GM23248 (cell line): ENCODE measurements at places on chromosomes 12 and 14.

DNA sequence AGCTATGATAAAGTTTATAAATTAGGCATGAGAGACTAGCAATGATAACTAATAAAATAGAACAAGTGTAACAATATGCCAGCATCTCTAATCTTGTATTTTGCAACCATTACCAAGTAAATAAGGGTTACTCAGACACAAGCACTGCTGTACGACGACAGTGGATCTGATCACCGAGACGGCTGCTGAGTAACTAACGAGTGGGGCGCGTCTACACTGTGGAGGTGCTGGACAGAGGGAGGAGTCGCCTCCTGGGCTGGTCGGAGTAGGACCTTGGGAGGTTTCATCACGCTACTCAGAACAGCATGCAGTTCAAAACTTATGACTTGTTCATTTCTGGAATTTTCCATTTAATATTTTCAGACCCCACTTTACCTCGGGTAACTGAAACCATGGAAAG lies 18.4 kb downstream of the COA8 start:
- DNase-seq: no peak

- DNase-seq: no peak
These were observed 364.1 kb downstream of the PAWR start for GRCh38 chr12:79326663-79327062.

DNA sequence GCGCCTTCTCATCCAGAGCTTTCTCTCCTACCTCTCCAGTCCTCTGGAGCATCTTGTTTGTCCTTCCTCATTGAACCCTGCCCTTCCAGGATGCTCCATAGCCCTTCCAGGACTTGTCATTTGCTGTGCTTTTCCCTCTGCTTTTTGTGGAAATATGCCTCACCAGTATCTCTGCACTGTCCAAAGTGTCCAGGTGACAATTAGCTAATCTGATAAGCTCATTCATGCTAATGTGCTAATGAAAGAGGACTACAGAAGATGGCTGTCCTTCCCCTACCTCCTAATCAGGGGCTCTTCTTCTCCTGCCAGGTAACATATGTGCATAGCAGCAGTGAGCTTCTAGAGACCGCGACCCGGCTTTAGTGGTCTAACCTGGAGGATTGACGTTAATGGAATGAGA lies 58.4 kb upstream of the OTX2 start:
- DNase-seq: no peak

GRCh38 chr14:96256407-96256806 lies 397 bp downstream of the BDKRB1 start:
- DNase-seq: peak; percentile 78
